NCI-H1417 (cell line): ENCODE measurements at places on chromosomes 6 and 20.

DNA sequence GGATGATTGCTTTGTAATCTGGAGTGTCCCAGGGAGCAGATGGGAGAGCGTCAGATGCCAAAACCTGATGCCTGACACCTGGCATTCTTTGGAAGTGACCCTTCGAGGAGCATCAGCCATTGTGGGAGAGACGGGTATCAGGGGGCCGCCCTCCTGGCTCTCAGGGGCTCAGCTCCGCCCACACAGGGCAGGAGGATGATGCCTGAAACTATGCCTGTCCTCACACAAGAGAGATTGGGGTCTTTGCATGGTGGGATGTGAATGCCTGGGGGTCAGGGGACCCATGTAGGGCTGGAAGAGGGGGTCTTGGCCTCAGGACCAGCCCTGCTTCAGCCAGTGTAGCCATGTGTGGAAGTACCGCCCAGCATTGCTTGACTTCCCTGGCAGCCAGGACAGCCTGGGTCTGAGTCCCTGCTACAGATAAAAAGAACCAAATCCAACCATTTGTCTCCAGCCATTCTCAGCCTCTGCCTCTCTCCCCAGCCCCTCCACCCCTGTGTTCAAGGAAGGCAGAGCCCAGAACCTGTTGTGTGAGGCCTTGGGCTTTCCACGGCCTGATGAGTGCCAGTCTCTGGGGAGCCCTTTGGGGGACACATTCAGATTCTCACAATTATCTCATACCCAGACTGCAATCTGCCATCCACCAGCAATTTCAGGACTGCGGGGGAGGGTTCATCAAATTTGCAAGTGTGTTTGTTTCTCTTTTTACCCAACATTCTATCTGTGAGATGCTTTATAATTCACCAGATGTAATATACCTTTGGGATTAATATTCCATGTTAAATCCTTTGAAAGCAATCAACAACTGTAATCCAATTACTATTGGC lies 371.2 kb downstream of the PREX1 start:
- no peak for DNase-seq

DNA sequence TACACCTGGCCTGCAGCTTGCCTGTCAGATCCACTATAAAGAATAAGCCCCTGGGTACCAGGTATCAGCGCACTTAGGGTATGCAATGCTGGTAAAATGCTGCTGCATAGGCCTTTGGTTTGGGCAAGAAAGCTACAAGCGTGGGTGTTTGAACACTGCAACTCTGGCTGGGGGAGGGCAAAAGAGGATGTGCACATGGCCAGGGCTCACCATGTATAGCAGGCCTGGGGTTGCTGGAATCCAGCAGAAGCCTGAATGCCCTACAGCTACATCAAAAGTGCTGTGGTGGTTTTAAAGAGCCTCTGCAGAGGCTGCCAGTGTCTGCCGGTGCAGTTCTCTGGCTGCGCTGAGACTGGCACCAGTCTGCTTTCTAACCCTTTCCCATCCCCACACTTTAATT lies 51.7 kb downstream of the UQCC1 start:
- no peak for DNase-seq

- DNase-seq: no peak
Measured at GRCh38 chr6:25694366-25694765, 42.4 kb downstream of the SCGN start.

- DNase-seq: no peak
Measured at GRCh38 chr20:63444548-63444947, 27.9 kb downstream of the KCNQ2 start.

DNA sequence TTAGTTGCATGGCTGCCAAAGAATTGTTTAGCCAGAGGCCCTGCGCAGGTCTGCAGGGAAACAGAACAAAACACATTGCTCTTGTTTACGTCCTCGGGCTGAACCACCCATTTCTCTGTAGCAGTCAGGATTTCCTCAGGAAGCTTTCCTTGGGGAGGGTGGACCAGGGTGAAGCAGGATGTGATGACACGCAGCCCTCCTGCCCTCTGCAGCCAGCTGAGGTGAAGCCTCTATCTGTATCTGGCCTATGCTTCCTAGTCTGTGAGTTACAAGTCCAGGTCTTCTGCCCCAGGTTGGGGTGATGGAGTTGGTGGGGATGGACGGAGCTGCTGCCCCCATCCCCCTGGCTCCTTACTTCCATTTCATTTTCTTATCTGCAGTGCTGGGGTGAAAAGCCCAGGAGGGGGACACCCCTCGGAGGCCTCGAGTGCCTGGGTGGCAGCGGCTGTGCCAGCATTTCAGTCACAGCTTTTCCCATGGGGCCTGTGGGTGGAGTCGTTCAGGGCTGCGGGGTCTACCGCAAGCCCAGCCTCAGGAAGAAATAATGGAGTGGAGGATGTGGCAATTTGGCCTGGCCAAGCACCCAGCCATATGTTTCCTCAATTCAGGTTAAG lies 24.9 kb downstream of the SASH1 start:
- no peak for DNase-seq

- no peak for DNase-seq
Measured at GRCh38 chr6:132490024-132490423, 22.9 kb downstream of the STX7 start.

- DNase-seq: no peak
Measured at GRCh38 chr6:14468647-14469321, 351.2 kb downstream of the CD83 start.

GRCh38 chr20:45953672-45954071 lies 18.3 kb downstream of the ZNF335 start:
- no peak for DNase-seq

GRCh38 chr6:53369876-53370515 lies 21.2 kb upstream of the ELOVL5 start:
- no peak for DNase-seq

- DNase-seq: no peak
Measured at GRCh38 chr6:87514831-87515230, 42.1 kb downstream of the SLC35A1 start.

- DNase-seq: no peak
Measured at GRCh38 chr20:22523499-22524392, 60.6 kb downstream of the FOXA2 start.
